ENCODE measurements at places on chromosomes 4 and X.

DNA sequence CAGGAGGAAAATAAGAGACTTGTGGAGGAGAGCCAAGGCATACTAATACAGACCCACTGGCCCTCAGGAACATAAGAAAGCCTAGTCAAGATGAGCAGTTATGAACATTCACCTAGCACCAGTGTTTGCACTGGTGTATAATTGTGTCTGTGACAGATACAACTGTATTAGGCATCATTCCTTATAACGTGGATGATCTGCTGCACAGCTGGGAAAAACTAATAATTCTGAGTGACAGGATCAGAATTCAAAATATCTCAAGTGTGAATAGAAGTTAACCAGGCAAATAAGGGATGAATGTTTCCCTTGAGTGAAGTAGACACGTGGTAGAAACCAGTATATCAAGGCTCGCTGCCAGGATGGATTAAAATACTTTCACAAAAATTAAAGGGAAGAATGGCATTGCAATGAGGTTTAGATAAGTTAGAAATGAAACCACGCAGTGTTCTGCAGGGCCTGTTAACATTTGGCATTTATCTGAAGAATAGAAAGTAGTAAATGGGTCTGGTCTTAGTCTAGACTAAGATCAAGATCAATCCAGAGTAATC lies 325.9 kb downstream of the EPHA5 start:
- DNase-seq = no peak

DNA sequence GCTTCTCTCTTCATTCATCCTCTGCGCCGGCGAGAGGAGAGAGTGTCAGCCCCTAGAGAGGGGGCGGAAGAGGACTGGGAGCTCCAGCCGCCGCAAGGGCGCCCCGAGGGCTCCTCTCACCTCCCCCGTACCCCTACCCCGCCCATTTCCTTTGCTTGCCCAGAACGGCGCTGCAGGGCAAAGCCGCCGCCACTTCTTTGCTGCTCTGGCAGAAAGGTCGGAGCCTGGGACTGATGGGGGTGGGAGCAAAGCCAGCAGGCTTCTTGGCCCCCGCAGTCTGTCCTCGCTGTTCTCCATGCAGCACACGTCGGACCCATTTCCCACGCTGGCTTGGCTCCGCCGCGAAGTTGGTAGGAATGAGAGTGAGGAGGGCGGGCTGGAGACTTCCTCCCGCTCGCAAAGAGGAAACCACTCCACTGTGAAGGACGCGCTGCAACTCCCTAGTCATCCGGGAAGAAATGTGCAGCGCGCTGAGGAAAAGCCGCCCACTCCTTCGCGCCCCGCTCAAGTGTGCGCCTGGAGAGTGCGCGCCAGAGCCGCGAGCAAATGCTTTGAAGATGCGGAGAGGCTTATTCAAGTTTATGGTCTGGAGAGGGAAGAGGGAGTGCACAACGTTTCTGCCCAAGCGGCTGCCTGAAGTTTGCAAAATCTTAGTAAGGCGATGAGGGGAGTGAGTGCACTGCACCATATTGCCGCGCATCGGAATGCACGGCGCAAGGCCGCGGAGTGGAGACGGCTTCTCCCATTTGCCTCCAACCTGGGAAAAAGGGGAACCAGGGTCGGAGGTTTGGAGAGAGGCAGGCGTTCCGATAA lies 2.8 kb upstream of the PCDH7 start:
- no peak for DNase-seq

- DNase-seq = no peak
Measured at GRCh38 chr4:24279911-24280375, 304.4 kb downstream of the DHX15 start.

GRCh38 chrX:134158821-134159512 lies 78.0 kb upstream of the CCDC160 start:
- DNase-seq = no peak

GRCh38 chr4:62028745-62029144 lies 828.6 kb downstream of the ADGRL3 start:
- no peak for DNase-seq

- no peak for DNase-seq
Measured at GRCh38 chrX:133639726-133640125, 224.4 kb upstream of the GPC4 start.

GRCh38 chr4:32700838-32701237 lies 1980.7 kb downstream of the PCDH7 start:
- DNase-seq = no peak

DNA sequence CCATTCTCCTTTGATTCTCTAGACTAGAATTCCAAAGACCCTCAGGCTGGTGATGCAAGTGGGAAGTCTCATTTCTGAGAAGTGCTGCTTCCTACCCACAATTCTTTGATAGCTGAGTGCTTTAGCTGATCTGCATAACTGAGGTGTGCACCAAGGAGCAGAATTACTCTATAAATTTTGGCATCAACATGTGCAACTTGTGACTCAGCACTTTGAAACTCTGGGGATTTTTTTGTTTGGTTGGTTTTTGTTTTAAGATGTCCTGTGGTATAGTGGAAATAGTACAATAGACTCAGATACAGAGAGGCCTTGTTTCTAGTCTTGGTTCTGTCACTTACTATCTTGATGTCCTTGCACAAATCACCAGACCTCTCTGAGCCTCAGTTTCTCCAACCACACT lies 148.4 kb downstream of the AR start:
- no peak for DNase-seq

GRCh38 chrX:38249965-38250364 lies 29.3 kb upstream of the SRPX start:
- DNase-seq = no peak
